NCI-H526 treated with DMSO at 0.1 percent for 48 hours (cell line): ENCODE measurements at places on chromosomes 7 and 10.

DNA sequence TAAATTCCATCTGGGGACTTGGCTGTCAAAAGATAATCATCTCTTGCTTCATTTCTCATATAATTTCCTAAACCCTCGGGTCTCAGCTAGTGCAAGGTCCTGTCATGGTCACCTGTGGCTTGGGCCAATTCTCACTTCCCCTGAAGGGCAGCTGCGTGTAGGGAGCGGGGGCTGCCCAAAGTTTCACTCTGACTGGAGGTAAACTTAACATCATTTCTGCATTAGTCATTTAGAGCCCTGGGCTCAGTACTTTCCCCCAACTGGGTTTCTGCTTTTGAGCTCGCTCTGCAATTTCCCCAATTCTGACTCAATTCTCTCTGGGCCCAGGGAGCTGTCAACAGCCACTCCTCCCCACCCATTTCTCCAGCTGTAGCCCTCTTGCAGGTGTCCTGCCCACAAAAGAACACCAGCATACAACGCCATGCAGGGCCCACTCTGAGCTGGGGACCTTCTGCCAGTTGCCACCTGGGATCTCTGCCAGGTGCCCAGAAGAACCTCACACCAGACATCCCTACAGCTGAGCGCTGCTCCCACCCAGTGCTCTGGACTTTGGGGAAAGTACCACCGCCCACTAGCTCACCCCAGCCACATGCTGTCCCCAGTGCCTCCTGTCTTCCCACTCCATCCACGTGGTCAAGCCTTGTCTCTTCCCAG, 37.9 kb downstream of the VOPP1 start:
- DNase-seq, result no peak

DNA sequence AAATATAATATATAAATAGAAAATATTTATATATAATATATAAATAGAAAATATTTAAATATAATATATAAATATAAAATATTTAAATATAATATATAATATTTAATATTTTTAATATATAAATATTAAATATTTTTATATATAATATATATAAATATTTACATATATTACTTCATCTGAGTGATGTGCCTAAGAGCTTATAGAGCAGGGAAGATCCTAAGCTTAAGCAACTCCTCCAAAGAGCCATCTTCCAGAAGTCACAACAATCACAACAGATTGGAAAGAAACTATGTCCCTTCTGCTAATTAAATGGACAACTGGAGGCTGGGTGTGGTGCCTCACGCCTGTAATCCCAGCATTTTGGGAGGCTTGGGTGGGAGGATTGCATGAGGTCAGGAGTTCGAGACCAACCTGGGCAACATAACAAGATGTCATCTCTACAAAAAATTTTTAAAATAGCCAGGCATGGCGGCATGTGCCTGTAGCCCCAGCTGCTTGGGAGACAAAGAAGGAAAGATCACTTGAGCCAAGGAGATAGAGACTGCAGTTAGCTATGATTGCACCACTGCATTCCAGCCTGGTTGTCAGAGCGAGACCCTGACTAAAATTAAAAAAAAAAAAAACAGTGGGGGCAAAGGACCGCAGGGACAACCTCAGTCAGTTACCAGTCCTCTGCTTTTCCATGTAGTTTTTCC, 198.7 kb downstream of the SKIDA1 start:
- no peak for DNase-seq

GRCh38 chr10:62136931-62137330, 131.7 kb downstream of the RTKN2 start:
- DNase-seq, result no peak

DNA sequence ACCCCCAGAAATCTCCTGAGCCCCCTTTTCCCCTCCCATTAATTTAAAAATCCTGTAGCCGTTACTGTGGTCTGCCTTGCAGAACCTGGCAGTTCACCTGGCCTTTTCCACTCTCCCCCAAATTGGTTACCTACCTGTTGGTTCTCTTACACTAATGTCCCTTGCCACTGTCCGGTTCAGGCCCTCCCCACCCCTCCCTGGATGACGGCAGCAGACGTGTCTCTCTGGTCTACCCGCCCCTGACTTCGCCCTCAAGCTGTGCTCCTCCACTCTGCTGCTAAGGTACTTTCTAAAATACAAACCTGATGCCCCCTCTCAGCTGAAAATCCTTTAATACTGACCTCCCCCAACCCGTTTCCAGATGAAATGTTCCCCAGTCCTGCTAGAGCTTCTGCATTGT, 15.6 kb upstream of the SH3PXD2A start:
- no peak for DNase-seq

DNA sequence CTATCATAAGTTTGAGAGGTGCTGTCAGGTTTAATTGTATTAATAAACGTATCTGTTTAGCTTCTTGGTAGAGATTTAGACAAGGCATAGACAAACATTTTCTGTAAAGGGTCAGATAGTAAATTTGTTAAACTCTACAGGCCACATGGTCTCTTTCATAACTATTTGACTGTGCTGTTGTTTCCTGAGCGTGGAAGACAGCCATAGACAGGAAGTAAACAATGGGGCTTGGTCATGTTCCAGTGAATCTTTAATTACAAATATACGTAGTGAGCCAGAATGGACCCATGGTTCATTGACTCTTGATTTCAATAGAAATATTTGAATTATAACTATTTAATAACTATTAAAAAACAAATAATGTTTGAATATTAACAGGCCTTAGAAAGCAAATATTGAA, 451.1 kb downstream of the SH2D4B start:
- DNase-seq, result no peak

GRCh38 chr7:22430457-22430856, 69.5 kb downstream of the STEAP1B start:
- no peak for DNase-seq

DNA sequence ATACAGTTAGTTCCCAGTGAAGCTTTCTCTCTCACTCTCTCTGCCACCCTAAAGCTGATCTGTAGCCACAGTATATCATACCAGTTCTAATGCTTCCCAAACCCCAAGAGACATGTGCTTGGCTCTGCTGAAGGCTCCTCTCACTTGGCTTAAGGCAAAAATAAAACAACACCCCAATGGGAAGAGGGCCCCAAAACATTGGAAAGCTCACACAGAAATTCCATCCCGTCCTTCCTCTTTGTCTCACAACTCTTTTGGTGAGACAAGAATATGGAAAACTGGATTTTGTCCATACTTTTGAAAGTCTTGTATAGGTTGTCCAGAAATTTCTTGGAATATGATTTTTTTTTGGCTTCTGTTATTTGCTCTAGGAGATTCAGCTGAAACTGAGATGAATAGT, 56.1 kb upstream of the WNT16 start:
- no peak for DNase-seq

DNA sequence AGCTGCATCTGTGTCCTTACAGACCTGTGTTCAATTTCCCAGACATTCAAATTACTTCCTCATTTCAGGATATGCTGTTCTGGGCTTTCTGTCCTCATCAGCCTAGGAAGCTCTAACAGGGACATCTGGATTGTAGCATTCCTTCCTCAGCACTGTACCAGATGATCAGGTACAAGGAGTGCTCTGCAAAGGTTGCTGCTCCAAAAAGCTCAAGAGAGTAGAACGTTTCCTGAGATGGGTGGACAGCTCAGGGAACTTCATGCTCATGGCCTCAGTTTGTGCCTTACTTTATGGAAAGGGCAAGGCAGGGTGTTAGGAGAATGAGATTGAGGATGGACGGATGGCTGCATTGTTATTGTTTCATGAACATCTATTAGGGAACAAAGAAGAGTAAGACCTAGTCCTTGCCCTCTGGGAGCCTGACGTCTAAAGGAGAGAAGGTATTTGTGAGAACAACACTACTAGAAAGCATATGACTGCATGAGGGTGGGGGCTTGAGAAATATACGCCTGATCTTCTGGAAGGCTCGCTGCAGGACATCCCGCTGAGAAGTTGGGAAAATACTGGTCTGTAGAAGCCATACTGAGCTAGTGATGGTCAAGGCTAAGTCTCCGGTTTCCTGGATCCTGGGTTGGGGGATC, 10.5 kb upstream of the ZNF212 start:
- DNase-seq, result no peak

DNA sequence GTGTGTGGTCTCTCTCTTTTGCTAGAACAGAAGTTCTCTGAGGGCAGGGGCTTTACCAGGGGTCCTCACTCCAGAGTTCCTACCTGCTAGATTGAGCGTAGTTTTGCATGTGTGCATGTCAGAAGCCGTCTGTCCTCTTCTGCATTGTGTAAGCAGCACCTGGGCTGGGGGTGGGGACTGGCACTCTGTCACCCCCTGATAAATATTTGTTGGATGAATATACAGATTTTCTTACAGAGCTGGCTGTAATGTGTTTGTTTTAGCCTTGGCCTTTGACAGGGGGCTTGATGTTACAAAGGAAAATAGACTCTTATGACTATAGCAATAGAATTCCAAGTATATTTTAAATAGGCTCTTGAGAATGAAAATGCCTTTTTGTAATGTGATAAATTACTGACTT, 46.6 kb downstream of the WDR37 start:
- DNase-seq, result no peak

GRCh38 chr10:103932271-103932670, 14.3 kb upstream of the STN1 start:
- DNase-seq, result no peak

- no peak for DNase-seq
These were observed 28.3 kb upstream of the MSMB start for GRCh38 chr10:46074196-46074946.

DNA sequence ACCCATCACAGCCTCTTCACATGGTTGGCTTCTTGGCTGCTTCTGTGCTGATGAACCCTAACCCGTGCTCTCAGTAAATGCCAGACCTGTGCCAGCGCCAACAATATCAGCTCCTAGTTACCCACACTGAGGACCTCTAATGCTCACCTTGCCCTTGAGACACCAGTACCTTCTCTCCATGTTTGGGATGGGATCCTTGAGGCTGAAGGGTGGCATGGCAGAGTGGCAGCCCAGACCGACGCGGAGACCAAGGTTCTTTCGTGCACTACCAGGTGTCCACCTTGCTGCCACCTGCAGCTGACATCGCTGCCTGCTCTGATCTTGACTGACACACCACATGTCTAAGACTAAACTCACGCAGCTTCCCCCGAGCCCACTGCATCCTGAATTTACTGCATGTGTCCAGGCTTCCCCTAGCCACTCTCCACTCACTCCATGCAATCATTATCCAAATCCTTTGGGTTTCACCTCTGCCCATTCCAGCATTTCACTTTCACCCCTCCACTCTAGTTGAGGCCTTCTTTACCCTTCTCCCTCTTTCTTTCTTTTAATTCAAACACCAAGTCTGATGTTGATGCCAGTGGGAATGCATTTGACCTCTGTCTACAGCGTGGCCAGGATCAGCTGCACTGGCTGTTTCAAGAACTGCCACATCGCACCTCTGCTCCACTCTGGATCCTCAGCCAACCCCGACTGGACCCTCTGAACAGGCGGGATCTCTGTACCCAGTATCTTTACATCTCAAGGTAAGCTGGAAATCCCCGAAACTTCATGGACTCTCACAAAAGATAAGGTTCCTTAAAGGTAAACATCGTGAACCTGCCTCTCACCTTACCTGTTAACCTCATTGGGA, 294.9 kb downstream of the GLRX3 start:
- no peak for DNase-seq

DNA sequence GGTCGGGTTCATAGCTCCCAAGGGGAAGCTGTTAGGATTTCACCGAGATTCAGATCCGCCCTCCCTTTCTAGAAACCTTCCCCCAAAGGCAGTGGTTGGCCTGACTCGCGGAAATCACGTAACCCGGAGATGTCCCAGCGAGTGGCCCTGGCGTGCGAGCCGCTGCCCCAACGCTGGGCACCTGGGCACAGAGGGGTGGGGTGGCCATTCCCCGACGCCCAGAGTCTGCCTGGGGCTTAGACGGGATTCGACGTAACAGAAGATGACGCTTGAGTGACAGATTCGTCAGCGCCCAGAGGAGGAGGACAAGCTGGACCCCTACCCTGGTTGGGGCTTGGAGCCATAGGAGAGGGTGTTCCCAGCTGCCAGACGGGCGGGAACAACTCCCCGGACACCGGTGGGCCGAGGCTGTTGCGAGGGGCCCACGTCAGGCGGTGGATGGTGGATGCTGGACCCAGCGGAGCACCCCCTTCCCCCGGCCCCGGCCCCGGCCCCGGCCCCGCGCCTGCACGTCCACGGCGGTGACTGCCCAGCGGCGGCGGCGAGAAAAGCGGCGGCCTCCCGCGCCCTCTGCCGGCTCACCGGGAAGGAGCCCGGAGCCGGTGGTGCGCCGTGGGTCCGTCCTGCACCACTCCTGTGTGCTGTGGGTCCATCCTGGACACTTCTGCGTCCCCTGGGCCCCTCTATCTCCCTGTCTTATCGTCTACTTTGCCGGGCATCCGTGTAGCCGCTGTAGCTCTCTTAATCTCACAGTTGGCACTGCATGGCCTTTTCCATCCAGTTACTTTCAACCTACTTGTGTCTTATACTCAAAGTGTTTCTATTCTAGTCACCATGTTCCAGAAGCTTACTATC, 35.4 kb upstream of the KNDC1 start:
- no peak for DNase-seq

DNA sequence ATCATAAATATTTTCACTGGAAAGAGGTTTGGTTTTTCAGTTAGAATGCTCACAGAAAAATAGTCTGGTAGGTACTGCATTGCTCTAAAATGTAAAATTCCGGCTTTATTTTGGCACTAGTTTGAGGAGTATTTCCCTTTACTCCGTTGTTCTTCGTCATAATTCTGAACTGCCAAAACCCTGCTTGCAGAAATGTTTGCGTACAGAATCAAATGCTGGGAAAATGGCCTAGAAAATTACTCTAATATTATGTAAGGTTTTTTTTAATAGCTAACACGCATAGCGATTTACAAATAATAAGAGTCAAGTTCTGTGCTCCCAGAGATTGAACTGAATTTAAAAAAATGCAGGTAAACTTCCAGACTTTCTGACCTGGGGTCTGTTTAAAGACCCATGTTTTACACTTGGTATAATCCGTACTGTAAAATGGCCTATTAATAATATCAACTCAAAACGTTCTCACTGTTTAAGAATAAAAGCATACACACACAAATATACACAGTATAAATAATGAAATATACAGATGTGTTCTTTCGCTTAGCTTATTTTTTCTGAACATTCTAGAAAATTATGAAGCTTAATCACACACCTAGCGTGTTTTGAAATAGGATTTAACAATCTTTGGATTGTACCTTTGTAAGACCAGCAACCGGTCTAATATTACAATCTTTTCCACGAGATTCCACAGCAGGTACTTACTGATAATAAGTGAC, 23.5 kb upstream of the ANLN start:
- no peak for DNase-seq

DNA sequence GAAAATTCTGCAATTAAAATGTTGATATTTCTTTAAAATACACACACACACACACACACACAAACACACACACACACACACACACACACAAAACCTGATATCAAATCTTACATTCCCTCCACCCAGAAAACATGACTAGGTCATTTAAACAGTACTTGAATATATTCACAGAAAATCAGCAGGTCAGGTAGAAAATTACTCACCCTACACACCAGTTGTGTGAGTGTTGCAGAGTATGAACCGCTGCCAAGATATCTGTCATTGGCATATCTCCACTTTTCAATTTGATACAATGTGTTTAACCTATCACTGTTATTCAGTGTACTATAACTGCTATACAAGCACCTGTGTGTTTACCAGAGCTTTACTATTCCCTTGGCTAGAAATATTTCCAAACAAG, 283.6 kb upstream of the LRRTM3 start:
- no peak for DNase-seq

GRCh38 chr10:43226441-43226840, 40.4 kb downstream of the RASGEF1A start:
- DNase-seq, result no peak
